ENCODE measurements at places on chromosomes 5 and 9. TPM values are rescaled to one million over a fixed set of nuclear protein-coding genes. Genes with fewer than 3 reads are reported as not detected.

The SYNPO gene
- 1.5 TPM for total RNA-seq

The DMRT3 gene
- not detected for total RNA-seq

The PCDHGA9 gene
- 4.3 TPM for total RNA-seq

The PNPLA7 gene
- 0.98 TPM for total RNA-seq

The FAM153A gene
- total RNA-seq, result not detected

The CDKN2B-AS1 gene
- total RNA-seq, result 11.7 TPM

The FAM221B gene
- not detected for total RNA-seq

The RIOK2 gene
- total RNA-seq, result 29.5 TPM

The F2RL2 gene
- total RNA-seq, result 0.78 TPM

The ZNF608 gene
- total RNA-seq, result 11.5 TPM

The GPSM1 gene
- total RNA-seq, result 34.2 TPM

The IFNB1 gene
- not detected for total RNA-seq

The MARCOL gene
- not detected for total RNA-seq

The GPR21 gene
- 0.73 TPM for total RNA-seq

The C5 gene
- total RNA-seq, result 5.1 TPM

The PCDHGA12 gene
- 19.2 TPM for total RNA-seq

The IL13 gene
- under 0.01 TPM for total RNA-seq

The PCDHA11 gene
- total RNA-seq, result under 0.01 TPM

The ARHGEF28 gene
- total RNA-seq, result 1.1 TPM

The FGD3 gene
- total RNA-seq, result not detected

The MAT2B gene
- 37.5 TPM for total RNA-seq

The FUT7 gene
- not detected for total RNA-seq

The PCDHB6 gene
- total RNA-seq, result under 0.01 TPM

The PTGS1 gene
- 83.0 TPM for total RNA-seq

The ABLIM3 gene
- 68.8 TPM for total RNA-seq

The BTNL8 gene
- total RNA-seq, result not detected

The ARL14EPL gene
- total RNA-seq, result 0.20 TPM

The FRRS1L gene
- total RNA-seq, result not detected

The SH3GL2 gene
- not detected for total RNA-seq

The BNC2 gene
- total RNA-seq, result 47.5 TPM

The ACOT12 gene
- not detected for total RNA-seq

The TRPM6 gene
- under 0.01 TPM for total RNA-seq

The SEC61B gene
- total RNA-seq, result 77.8 TPM

The CD14 gene
- total RNA-seq, result 0.98 TPM

The PCDHB3 gene
- total RNA-seq, result 0.20 TPM
